ENCODE measurements at places on chromosomes 4 and X. TPM values are rescaled to one million over a fixed set of nuclear protein-coding genes. Genes with fewer than 3 reads are reported as not detected.

GPM6B gene
- 9.1 TPM for total RNA-seq

ENPP6 gene
- total RNA-seq: not detected

FGF13 gene
- total RNA-seq: 7.9 TPM

NUDT10 gene
- total RNA-seq: 0.88 TPM

MAGEA12 gene
- total RNA-seq: not detected

C1GALT1C1 gene
- 22.8 TPM for total RNA-seq

RADX gene
- 4.3 TPM for total RNA-seq

FAM149A gene
- 10.5 TPM for total RNA-seq

GBA3 gene
- not detected for total RNA-seq

GAGE1 gene
- not detected for total RNA-seq

ACE2 gene
- total RNA-seq: 76.3 TPM

GPR50 gene
- not detected for total RNA-seq

All from omental fat pad (tissue), 4 donors.